ENCODE measurements at places on chromosomes 16 and 17.

- DNase-seq, result no peak
Measured at GRCh38 chr17:32298298-32298697, 32.7 kb downstream of the RHBDL3 start.

- no peak for DNase-seq
Measured at GRCh38 chr16:87802670-87803069, 36.9 kb upstream of the KLHDC4 start.

GRCh38 chr16:55189682-55190636 lies 134.0 kb upstream of the IRX6 start:
- no peak for DNase-seq

DNA sequence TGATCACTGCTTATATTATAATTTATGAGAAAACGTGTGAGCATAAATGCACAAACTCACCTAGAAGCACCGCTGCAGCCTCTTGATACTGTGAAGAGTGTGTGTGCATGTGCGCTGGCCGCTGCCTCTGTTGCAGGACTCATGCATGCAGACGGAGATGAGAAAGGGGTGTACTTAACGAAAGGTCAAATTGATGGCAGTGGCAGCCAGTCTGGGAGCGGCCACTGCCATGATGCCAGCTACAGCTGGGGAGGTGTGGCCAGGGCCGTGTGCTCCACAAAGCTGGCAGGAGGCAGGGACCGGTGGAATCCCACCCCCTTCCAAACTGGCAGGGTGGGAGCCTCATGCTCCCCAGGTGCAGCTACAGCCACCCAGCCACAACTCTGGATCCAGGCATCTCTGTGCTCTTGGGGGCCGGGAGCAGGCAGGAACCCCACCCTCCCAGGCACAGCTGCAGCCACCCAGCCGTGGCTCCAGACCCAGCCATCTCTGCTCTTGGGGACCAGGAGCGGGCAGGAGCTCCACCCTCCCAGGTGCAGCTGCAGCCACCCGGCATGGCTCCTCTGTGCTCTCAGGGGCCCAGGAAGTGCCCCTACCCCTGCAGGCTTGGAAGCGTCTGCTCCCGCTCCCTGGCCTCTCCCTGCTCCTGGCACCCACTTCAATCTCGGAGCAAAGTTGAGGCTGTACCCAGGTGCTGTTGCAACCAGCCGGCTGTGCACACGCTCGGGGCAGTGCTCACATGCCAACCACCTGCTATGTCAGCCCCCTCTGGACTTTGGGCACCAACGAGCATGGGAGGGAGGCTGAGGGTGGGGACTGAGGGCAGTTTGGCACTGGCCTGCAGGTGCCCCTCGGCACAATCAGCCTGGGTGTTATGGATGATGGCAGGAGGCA lies 77.5 kb upstream of the CHMP6 start:
- no peak for DNase-seq

DNA sequence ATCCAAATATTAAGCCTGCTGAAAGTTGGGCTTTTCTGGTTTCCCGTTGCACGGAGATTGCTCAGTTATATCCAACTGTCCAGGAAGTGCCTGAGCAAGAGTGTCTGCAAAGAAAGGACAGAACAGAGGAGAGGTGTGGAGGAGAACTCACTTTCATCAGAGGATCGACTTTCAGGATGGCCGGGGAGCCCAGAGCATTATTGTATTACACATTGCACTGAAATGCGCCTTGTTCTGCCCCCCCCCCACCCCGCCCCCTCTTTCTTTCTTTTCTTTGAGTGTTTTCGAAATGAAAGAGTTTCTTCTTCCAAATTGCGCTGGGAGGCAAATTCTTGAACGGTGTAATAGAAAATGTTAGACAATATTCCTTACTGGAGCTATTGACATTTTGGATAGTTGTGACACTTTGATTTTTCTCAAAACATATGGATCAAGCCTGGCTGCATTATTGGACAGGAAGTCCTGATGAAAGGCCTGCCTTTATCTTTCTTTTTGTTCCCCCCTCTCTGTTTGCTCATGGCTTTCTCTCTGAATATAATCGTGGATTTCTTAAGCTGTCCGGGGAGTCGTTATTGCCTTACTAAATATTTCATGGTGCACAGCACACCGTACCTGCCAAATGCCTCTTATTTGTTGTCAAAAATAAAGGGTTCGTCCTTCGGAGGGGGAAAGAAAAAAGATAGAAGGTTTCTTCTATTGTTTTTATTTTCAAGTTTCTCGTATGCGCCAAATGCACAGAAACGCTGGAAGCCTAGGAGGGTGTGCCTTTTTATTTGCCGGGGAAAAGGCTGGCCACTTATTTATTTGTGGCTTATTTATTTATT lies 110.8 kb downstream of the IRX3 start:
- no peak for DNase-seq

GRCh38 chr16:78507576-78507975 lies 408.1 kb downstream of the WWOX start:
- DNase-seq, result no peak

GRCh38 chr17:16439303-16439791 lies 24.0 kb downstream of the TRPV2 start:
- peak; percentile 63 for DNase-seq

- no peak for DNase-seq
Measured at GRCh38 chr16:89297156-89297874, 79.8 kb downstream of the ZNF778 start.

GRCh38 chr17:44191369-44191768 lies 4.6 kb downstream of the TMUB2 start:
- DNase-seq, result no peak

DNA sequence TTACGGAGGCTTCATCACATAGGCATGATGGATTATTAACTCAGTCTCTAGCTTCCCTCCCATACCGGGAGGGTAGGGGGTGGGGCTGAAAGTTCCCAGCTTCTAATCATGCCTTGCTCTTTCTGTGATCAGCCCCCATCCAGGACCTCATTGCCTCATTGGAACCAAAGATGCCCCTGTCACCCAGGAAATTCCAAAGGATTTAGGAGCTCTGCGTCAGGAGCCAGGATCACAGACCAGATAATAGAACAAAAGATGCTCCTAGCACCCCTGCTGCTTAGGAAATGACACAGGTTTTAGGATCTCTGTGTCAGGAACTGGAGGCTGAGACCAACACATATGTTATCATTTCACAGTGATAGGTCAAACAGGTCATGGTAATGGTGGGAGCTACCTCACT lies 9.7 kb downstream of the USB1 start:
- no peak for DNase-seq

- DNase-seq, result no peak
Measured at GRCh38 chr17:76793775-76794174, 55.9 kb downstream of the MFSD11 start.

GRCh38 chr17:50218771-50219315 lies 17.4 kb upstream of the COL1A1 start:
- DNase-seq, result no peak

GRCh38 chr17:59892251-59892923 lies 356 bp downstream of the TUBD1 start:
- peak; percentile 41 for DNase-seq

GRCh38 chr17:9211133-9211765 lies 189.9 kb downstream of the NTN1 start:
- DNase-seq, result no peak

DNA sequence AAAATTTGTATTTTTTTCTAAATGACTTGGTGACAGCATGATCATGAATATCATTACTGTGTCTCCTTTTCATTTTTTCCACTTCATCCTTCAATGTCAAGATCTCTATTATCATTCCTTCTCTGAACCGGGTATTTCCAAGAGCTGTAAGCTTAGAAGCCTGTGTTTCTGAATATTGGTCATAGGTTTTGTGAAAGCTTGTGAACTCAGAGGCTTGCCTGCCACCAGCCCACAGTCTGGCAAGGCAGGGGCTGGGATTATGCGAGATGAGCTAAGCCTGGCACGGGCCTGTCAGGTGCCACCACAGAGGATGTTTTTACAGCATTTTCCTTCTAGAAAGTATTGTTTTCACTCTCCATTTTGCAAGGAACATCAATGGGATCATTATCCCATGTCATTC lies 92.8 kb downstream of the MYH10 start:
- DNase-seq, result no peak

GRCh38 chr16:71648921-71649320 lies 22.9 kb downstream of the MARVELD3 start:
- DNase-seq, result no peak

DNA sequence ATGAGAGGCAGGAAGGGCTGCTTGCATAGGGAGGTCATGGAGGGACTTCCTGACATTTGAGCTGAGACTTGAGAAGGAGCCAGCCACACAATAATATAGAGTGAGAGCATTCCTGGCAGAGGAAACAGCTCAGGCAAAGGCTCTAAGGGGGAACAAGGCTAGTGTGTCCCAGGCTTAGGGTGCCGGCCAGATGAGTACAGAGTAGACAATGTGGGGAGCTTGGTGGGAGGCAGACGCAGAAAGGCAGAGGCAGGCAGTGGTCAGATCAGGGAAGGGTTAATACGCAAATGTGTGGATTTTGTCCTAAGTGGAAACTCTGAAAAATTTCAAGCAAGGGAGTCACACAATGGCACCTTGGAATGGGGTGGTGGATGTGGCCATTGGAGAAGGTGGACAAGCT lies 31.3 kb downstream of the CD300LB start:
- DNase-seq, result peak; percentile 23

- no peak for DNase-seq
Measured at GRCh38 chr17:76517638-76518038, 16.4 kb upstream of the RHBDF2 start.

DNA sequence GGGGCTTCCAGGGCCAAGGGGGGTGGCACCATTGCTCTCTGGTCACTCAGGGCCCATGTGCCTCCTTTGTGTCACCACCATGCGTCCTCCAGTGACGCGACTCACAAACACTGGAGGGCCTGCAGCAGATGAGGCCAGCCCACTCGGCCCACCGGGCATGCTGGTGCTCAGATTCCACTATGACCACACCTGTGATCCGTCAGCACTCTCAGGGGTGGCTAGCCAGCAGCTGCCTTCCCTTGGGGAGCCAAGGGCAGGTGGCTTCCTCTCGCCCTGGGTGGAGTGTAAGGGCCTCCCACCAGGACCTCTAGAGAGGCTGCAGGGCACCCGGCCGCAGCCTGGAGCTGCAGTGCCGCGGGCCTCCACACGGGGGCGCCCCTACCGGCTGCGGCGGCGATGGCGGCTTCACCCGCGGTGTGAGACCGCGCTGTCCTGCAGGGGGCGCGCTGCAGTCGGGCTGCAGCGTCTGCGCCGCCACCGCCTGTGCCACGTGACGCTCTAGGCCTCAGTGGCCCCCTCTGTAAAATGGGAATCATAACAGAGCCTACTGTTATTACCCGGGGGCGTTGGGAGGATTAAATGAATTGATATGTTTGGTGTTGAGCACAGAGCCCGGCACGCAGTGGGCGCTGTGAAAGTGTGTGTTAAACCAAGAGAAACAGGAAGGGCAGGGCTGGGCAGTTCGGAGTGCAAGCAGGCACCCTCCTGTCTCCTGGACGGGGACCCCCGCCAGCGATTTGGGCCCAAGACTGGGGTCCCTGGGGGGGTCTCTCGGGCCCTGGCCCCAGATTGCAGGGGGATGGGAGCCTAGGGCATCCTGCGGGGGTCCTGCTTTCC lies 192.4 kb upstream of the GSE1 start:
- DNase-seq, result peak; percentile 76

GRCh38 chr17:55418369-55419268 lies 3.0 kb downstream of the MMD start:
- DNase-seq, result no peak

GRCh38 chr16:4787068-4787467 lies 1.1 kb downstream of the SEPTIN12 start:
- no peak for DNase-seq

GRCh38 chr17:10640475-10640874 lies 16.6 kb downstream of the MYH3 start:
- DNase-seq, result no peak

DNA sequence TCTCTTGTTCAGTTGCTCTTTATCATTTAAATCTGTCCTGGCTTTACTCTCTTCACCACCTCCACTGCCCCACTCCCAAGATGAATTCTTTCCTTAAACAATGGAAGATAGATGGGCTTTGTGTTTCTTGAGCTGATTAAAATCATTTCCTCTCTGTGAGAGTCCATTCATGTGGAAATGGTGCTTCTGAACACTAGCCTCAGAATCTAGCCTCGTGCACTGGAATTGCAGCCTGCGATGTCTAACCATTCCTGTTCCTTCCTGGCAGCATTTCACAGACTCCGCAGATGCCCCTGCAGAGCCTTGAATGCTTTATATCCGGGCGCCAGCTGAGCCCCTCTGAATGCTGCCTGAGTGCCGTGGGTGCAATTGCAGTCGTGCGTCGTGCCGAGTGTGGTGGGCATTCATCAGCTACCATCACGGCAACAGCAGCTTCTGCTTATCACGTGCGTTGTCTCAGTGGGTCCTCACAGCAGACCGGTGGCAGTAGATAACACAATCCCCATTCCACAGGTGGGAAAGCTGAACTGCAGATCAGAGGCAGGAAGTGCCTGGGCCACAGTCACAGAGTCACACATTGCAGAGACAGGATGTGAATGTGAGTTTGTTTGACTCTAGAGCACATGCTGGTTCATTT lies 172.8 kb upstream of the WSCD1 start:
- DNase-seq, result no peak

GRCh38 chr16:79528338-79528737 lies 72.2 kb downstream of the MAF start:
- no peak for DNase-seq

GRCh38 chr17:36926226-36926625 lies 11.0 kb upstream of the LHX1 start:
- DNase-seq, result no peak

GRCh38 chr16:60302261-60302660 lies 1568.1 kb upstream of the GOT2 start:
- DNase-seq, result no peak

DNA sequence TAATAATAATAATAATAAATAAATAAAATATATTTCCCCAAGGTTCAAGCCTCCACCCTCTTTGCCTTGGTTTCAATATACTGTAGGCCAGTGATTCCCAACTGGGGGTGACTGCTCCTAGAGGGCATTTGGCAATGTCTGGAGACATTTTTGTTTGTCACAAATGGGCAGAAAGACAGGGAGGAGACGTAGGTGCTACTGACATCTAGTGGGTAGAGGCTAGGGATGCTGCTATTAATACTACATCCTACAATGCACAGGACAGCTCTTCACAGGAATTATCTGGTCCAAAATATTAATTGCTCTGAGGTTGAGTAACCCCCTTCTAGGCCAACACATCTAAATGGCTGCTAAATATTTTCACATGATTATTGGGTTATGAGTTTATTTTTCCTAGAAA lies 12.8 kb upstream of the PRR14 start:
- peak; percentile 46 for DNase-seq

Data from activated CD8-positive, alpha-beta memory T cell treated with anti-CD3 and anti-CD28 coated beads, Interleukin-2, amount 10 ng/mL, durations not matched to agents 7 days and 5 days (primary cell).